ENCODE measurements at places on chromosomes 16 and 17.
A peak's percentile ranks its signal among the peaks of the same experiment; 100 is the strongest.

GRCh38 chr17:76887802-76888201 is 19.6 kb downstream of the MGAT5B start:
- no peak for DNase-seq

DNA sequence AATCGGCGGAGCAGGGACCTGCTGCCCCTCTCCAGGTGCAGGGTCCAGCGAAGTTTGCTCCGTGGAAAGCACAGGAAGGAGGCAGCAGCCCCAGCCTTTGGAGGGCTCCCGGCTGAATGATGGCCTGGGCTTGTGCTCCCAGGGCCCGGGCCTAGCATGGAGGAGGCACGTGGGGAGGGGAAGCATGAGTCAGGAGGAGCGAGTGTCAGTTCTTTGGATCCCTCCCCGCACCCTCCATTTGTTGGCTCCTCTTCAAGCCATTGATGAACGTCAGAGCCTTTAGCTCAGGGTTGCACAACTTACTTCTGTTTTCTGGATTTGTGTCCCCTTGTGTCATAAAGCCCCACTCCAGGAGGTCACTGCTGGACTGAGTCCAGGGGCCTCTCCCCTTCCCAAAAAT is 25.8 kb downstream of the TTYH2 start:
- peak; percentile 5 for DNase-seq

- DNase-seq: no peak
Observed at GRCh38 chr17:60502145-60502544, 23.9 kb downstream of the APPBP2 start.

DNA sequence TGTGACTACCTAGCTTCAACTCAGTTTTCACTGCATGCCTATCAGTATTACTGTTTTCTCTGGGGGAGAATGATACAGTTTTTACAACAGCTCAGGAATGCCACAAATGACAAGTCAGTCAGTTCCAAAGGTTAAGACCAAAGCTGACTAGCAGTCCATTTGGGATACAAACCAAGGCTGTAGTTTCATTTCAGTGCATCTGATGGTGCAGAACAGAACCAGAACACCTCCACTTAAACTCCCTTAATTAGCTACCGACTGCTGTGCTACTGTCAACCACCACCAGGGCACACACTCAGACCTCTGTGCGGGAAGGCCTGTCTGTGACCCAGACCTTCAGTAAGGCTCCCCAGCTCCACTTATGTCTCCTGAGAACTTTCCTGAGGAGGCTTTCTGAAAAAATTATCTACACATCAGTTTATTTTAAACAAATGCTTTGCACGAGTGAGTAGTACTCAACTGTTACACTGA is 20.4 kb downstream of the NFE2L1 start:
- no peak for DNase-seq

DNA sequence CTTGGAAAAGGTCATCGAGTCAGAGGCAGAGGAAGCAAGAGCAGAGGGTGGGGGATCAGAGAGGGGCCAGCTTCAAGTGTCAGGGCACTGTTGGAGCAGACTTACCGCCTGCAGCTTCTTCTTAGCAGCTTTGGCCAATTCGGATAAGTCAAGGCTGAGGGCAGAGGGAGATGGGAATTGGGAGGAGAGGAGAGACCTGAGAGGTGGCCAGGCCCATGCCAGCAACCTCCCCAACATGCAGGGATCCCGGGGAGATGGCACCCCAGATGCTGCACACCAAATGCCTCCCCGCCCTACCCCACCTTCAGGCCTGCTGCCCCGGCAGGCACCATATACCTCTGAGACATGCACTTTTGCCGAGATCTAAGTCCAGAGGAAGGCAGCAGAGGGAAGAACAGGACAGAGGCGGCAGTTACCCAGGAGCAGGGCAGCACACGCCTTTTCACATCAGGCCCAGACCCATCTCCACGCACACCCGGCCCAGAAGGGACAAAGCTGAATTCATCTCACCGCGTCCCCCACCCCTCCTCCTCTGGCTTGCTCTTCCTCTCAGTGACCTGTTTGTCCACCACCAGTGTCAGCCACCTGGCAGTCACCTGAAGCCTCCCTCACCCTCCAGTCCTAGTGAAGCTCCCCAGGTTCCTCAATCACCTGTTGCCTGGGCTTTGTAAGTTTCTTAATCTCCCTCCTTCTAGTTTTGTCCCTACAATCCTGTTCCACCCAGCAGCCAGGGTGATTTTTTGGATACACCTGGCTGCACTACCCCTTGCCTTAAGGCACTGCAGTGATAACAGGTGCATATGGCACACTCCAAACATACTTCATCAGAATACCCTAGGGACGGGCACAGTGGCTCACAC is 10.4 kb downstream of the TP53I13 start:
- DNase-seq: no peak

GRCh38 chr16:50270510-50271147 is 4.3 kb downstream of the ADCY7 start:
- DNase-seq: no peak

- no peak for DNase-seq
Observed at GRCh38 chr17:76537578-76538280, at the start of gene CYGB. Gene CYGB (minus strand): TSS chr17:76537709. CDS start chr17:76537542, 167 bp downstream.

DNA sequence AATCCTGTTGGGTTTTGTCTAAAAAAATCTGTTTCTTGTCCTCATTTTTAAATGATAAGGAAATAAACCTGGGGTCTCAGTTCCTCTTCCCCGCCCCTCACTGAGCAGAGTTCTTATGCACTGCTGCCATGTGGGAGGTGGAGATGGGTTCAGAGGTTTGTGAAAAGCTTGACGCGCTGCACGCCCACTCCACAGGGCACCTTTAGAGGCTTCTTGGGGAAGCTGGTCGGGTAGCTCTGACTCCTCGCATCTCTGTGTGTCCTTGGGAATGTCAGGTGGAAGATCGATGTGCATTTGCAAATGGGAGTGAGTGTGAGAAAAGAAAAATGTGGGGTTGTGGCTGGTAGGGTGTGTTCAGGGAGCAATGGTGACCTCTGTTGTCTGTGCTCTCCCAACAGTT is 4.7 kb upstream of the ZNHIT3 start:
- DNase-seq: no peak

All from CD4-positive, alpha-beta T cell treated with Interleukin-1 beta for 1 hour (primary cell).